NCI-H187 treated with DMSO at 0.1 percent for 48 hours (cell line): ENCODE measurements at places on chromosomes 2 and 18.

DNA sequence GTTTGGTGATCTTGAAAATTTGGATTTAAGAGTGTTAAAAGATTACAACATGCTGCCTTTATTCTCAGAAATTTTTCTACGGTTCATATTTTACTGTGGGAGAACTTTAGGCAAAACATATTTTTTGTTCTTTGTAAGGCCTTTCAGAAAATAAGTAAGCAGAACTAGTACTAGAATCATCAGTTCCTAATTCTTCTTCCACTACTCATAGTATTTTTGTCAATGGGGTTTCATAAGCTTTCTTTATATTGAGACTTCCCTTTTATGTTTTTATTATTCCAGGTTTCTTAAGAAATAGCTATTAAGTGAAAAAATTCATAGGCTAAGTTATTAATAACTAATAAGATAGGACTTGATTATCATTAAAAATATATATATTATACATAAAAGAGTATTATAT, 12.4 kb downstream of the UGGT1 start:
- no peak for DNase-seq

DNA sequence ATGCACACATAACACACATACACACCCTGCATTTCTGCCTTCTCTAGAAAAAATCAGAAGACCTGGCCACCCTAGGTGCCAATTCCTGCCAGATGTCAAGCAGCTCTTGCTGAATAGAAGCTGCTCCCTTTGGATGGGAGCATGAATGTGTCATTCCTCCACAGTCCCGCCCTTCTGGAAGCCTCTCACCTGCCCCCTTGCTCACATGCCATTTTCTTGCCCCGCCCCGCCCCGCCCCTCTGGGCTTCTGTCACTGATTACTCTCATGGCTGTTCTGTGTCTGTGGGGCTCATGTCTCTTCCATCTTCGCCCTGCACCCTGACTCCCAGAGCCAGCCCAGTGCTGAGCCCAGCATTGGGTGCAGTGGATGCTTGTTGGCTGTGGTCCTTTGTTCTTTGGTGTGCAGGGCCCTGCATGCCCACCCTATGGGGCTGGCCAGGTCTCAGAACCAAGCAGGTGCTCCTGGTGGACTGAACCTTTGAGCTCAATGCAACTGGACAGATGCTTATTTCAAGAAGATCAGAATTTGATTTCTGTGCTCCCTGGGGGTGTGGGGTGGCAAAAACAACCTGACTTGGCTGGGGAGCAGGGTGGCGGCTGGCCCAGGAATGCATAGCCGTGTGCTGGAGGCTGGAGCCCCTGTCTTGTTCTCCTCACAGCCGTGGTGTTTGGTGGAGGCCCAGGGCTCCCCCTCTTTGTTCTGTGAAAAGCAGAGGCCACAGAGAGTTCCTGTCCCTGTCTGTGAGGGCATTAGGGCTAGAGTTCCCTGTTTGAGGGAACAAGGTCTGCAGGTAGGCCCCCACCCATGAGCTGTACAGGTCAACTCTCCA, 140.6 kb upstream of the GLI2 start:
- DNase-seq = no peak

DNA sequence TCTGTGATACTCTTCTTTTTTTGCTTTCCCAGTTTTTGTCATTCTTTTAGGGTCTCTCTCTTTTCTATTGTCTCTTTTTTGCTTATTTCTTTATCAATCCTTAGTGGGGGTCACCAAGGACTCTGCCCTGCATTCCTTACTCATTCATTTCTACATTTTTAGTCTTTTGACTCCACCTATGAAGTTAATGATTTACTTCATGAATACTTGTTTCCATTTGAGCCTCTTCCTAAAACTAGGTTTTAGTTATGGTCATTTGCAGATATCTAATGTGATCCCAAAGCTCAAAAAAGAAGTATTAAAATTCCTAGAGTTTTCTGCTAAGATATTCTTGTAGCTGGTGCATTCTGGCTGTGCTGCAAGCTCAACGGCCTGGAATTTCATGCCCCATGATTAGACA, 149.3 kb upstream of the AQP4 start:
- DNase-seq = no peak

DNA sequence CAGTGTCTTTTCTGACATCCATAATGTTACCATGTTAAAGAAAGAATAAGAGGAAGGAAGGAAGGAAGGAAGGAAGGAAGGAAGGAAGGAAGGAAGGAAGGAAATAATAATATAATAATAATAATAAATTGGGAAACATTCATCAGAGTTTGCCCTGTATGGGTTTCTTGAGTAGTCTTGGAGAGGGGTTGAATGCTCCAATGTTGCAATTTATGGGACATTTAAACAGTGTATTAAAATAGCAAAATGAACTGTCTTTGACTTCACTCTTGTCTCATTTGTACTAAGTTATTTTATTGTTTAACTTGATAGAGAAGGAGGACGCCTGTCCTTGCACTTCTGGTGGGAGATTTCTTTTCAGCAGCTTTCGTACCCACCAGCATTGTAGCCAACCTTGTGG, 277.7 kb downstream of the RNF144A start:
- DNase-seq = no peak

DNA sequence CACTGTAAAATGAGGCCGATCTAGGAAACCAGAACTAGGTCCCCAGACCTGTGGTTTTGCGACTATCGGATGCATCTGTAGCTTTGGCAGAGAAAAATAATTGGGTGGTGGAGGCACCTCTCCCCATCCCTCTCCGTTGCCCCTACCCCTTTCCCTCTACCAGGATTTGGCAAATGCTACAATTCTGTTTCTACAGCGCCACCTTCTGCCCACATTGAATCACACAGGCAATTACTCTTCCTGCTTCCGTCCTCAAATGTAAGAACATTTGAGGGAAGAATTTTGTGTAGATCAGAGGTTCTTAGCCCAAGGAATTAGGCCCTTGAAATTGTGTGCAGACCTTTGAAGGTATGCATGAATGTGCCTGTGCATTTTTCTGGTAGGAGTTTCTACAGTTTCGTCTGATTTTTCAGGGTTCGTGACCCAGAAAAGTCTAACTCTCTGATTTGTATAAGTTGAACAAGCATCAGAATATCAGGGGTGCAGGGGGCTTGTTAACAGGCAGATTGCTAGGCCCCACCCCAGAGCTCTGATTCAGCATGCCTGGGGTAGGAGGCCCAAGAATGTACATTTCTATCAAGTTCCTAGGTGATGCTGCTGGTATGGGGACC, 11.2 kb downstream of the ATP6V1B1 start:
- DNase-seq = no peak

DNA sequence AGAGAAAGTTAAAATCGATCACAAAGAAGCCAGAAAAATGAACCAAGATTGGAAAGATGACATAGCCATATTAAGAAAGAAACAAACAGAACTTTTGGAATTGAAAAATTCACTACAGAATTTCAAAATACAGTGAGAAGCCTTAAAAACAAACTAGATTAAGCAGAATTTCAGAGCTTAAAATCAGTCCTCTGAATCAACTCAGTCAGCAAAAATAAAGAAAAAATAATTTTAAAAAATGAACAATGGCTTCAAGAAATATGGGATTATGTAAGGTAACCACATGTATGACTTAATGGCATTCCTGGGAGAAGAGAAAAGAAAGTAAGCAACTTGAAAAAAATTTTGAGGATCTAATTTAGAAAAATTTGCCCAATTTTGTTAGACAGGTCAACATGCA, 696.2 kb downstream of the TSN start:
- no peak for DNase-seq

- no peak for DNase-seq
These were observed 336.6 kb downstream of the SMAD2 start for GRCh38 chr18:47593744-47594472.

- no peak for DNase-seq
These were observed 14.3 kb upstream of the CCDC85A start for GRCh38 chr2:56169521-56169920.

GRCh38 chr2:61774351-61774750, 79.5 kb downstream of the FAM161A start:
- no peak for DNase-seq

GRCh38 chr2:108409768-108410167, 32.0 kb downstream of the SULT1C4 start:
- no peak for DNase-seq

DNA sequence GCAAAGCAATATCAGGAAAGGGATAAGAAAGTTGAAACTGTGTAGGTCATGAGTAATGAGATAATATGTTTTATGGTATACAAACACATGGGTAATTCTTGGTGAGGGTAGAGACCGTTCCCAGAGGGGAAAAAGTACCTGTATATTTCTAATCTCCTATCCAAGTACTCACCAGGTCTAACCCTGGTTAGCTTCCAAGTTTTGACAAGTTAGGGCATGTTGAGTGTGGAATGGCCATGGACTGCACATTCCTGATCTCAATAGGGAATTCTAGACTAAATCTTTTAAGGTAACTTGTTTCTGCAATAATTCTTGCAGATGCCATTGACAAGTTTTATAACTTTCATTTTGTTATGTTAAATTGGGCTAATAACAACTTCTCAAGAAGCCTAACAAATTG, 216.6 kb downstream of the SPAG16 start:
- DNase-seq = no peak

DNA sequence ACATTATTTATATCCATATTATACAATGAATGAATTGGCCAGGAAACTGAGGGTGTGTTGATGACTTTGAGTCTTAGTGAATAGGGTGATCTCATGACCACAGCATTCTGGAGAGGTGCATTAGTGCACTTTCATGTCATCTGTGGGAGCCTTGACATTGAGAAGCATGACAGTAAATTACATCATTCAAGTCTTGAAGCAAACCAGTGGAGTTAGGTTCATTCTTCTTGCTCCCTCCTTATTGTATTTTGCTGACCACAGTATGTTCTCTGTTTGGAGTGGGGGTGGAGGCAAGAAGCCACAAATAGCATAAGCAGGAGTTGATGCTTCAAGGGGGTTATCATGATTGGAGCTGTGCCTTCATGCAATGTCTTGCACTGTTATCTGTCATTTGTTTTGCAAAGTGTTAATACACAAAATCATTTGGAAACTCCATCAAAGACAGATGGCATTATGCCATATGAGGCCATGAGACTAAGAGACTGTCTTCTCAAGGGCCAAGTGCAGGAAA, 680.2 kb downstream of the NYAP2 start:
- DNase-seq = no peak

GRCh38 chr18:9721893-9722550, 13.9 kb downstream of the RAB31 start:
- DNase-seq = no peak

DNA sequence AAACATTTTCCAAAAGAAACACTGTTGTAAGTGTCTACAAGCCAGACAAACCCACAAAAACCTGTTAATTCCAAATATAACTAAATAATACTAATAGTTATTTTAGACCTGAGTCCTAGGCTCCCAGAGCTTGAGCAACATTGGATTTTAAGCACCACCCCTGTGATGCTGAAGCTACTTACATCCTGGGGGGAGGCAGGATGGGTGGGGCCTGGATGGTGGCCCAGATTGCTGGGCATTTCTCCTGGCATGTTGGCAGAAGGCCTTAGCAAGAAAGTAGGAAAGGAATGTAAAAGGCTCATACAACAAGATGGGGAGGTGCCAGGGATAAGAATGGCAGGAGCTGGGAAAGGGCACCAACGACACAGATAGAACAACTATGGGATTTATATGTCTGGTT, 50.7 kb upstream of the OTX1 start:
- no peak for DNase-seq

- no peak for DNase-seq
These were observed 80.3 kb downstream of the CIB4 start for GRCh38 chr2:26560892-26561291.

- DNase-seq = peak; percentile 14
These were observed 3.4 kb downstream of the B4GALT6 start for GRCh38 chr18:31680831-31681568.

GRCh38 chr2:224174990-224175389, 135.9 kb upstream of the SERPINE2 start:
- no peak for DNase-seq

DNA sequence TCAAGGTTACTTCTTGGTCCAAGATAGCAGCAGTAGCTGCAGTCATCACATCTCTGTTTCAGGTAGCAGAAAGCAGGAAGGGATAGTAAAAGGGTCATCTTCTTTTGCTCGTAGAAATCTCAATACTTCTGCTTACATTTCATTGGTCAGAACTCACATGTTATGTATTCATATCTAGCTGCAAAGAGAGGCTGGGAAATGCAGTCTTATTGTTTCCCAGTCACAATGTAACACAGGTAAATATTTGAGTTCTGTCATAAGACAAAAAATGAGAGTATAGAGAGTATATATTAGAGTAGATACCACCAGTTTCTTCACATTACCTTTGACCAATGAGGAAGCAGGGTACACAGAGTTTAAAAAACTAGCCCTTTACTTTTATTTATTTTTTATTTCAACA, 132.4 kb upstream of the ITGA6 start:
- no peak for DNase-seq

DNA sequence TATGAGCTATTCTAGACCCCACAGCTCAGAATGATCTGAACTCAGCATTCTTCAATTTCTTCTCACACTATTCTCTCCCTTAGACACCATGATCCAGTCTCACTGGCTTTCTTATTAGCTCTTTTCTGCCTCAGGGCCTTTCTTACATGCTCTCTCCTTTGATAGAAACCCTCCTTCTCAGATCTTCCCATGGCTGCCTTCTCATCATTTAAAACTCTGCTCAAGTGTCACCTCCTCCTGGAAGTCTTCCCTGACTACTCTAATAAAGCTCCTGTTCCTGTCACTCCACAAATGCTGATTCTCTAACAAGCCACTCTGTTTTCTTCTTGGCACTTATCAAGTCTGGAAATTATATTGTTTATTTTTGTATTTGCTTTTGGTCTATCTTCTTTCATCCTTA, 131.1 kb downstream of the HNMT start:
- DNase-seq = no peak

GRCh38 chr2:44324971-44325426, 36.3 kb downstream of the PREPL start:
- DNase-seq = no peak

- DNase-seq = no peak
These were observed 35.5 kb downstream of the SDC1 start for GRCh38 chr2:20189299-20189931.

DNA sequence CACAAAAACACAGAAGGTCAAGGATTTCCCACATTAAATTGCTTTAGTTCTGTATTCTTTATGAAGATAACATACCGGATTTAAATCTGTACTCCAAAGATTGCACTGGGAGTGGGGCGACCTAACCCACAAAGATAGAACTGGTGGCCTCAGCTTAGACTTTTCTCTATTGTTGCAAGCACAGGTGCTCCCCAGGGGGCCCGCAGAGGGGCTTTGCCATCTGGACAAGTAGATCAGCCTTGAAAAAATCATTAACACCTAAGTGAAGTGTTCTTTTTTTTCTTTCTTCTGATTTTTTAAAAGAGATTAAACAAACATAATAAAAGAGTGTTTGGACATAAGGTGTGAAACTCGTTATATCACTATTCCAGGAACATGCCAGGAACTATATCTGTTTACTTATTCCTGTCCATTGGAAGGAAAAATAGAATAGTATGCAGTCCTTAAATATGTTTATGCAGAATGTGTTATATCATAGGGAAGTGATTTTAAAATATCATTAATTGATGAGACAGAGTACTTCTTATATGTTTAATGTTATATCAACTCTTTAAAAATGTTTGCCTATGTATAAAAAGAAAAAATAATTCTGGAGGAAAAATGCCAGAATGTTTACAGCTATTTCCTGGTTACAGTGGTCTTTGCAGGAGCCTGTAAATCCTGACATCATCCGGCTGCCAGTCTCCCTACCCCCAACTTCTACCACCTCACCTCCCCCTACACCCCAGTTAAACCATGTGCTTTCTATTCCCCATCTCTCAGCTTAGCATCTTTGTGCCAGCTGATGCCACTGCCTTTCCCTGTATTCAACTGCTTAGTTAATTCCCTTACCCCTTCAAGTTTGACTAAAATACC, 679.2 kb downstream of the CNTNAP5 start:
- DNase-seq = no peak

GRCh38 chr2:4152051-4152450, 448.7 kb downstream of the DCDC2C start:
- no peak for DNase-seq
